ENCODE measurements at places on chromosomes 13 and 19. TPM values are rescaled to one million over a fixed set of nuclear protein-coding genes. Genes with fewer than 3 reads are reported as not detected.
A peak's percentile ranks its signal among the peaks of the same experiment; 100 is the strongest.

DNA sequence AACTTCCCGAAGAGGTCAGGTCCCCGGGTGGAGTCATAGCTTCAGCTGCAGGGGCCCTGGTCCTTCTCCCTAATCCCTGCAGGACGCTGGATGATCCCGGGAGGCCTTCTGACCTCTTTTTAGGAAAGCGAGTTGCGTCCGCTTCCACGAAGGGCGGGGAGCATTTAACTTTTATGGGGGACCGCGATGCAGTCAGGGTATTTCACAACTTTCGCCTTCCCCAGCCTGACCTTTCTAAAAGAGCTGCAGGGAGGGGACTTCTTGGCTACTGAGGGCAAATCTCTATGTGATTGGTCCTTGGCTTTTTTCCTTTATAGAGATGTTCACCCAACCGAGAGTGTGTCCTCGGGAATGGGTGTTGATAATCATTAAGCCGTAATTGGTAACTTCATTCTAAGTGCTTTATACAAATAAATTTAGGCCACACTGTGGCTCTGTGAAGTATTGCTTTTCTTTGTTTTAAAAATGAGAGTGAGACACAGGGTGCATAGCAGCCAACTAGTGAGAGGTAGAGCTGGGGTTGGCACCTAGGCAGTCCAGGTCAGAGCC lies 778 bp downstream of the ZNF230 start:
- peak; percentile 18 for DNase-seq

GRCh38 chr13:42611086-42611779 lies 37.3 kb downstream of the TNFSF11 start:
- DNase-seq = no peak

TMEM190 gene
- not detected for total RNA-seq

DNA sequence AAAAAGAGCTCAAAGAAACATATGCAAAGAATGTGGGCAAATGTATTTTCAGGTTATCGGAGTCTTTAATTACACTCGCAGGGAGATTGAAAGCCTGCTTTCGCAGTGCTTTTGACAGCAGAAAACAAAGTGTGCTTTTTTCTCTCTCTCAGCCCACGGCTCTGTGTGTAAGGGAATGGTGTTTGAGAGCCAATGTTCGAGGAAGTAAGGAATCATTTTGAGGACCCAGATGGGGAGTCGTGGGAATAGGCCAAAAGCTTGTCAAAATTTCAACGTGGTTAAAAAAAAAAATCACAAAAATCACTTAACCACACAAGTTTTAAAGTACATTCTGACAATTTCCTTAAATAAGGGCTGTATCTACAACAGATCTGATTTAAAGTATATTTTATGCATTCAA lies 197.1 kb upstream of the IRS2 start:
- DNase-seq = no peak

ATP8A2 gene
- not detected for total RNA-seq

GRCh38 chr19:694481-695351 lies 536 bp downstream of the PRSS57 start:
- no peak for DNase-seq
